ENCODE measurements at places on chromosomes 1 and 21.

GRCh38 chr21:38848187-38848609 lies 42.5 kb downstream of the ETS2 start:
- DNase-seq, result no peak

DNA sequence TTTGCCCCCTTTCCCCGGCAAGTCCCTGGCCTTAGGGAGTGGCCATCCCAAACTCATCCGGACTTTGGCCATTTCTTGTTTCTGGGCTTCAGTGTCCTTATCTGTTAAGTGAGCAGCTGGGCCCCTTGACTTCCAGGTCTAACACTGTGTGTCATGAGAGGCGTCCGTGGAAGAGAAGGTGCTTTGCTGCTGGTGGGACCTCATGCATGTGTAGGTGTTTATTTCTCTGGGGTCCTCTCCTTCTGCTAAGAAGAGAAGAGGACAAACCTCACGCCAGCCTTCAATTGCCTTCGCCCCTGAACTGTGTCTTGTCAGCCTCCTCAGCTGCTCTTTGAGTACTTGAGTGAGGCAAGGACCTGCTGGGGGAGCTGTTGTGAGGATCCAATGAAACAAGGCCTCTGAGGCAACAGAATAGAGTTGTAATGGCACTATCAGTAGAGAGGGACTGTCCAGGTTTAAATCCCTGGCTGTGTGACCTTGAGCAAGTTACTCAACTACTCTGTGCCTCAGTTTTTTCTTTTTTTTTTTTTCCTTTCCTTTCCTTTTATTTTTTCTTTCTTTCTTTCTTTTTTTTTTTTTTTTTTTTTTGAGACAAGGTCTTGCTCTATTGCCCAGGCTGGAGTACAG lies 72.5 kb downstream of the RUNX3 start:
- no peak for DNase-seq

- no peak for DNase-seq
Measured at GRCh38 chr21:28793043-28793442, 199.6 kb downstream of the LTN1 start.

DNA sequence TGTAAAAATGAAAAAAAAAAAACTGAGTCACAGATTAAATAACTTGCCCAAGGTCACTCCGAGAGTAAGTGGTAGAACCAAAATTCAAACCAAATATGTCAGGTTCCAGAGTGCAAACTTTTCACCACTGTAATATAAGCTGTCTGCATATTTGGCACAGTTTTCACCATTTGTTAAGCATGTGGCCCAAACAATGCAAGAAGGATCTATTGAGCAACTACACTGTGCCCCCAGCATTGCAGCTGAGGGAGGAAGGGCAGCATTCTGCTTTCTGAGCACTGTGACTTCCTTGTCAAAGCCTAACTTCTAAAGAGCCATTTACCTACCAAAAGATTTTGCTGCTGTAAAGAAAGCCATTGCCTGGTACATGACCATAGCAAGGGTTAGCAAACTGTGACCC lies 133.4 kb downstream of the SYT2 start:
- DNase-seq, result no peak

DNA sequence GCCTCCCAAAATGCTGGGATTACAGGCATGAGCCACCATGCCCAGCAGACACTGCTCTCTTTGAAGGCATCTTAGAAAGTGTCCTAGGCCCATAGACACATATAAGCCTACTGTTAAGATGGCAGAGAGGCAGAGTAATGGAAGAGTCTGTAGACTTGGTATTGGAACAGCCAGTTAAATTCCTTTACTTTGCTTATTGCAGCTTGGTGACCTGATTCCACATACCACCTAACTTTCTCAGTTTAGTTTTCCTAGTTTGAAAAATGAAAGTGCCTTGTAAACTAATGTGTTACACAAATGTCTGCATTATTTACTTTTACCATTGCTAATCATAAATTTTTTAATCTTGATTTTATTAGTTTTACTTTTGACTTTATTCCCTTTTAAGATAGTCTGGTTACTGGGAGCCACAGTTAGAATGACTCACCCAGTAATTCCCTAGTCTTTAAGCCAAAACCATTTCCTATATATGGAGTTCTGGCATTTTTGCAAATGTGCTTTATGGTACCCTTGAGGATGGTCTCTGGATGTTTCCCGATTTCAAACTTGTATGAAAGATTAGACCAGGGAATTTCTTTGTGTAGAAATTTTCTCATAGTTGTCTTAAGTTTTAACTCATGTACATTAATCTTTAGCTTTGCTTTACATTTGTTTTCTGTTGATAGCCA lies 6.4 kb downstream of the SMAP2 start:
- DNase-seq, result no peak

- DNase-seq, result no peak
Measured at GRCh38 chr1:147245586-147246021, 3.1 kb downstream of the CHD1L start.

- no peak for DNase-seq
Measured at GRCh38 chr1:38129473-38129872, 82.9 kb upstream of the POU3F1 start.

DNA sequence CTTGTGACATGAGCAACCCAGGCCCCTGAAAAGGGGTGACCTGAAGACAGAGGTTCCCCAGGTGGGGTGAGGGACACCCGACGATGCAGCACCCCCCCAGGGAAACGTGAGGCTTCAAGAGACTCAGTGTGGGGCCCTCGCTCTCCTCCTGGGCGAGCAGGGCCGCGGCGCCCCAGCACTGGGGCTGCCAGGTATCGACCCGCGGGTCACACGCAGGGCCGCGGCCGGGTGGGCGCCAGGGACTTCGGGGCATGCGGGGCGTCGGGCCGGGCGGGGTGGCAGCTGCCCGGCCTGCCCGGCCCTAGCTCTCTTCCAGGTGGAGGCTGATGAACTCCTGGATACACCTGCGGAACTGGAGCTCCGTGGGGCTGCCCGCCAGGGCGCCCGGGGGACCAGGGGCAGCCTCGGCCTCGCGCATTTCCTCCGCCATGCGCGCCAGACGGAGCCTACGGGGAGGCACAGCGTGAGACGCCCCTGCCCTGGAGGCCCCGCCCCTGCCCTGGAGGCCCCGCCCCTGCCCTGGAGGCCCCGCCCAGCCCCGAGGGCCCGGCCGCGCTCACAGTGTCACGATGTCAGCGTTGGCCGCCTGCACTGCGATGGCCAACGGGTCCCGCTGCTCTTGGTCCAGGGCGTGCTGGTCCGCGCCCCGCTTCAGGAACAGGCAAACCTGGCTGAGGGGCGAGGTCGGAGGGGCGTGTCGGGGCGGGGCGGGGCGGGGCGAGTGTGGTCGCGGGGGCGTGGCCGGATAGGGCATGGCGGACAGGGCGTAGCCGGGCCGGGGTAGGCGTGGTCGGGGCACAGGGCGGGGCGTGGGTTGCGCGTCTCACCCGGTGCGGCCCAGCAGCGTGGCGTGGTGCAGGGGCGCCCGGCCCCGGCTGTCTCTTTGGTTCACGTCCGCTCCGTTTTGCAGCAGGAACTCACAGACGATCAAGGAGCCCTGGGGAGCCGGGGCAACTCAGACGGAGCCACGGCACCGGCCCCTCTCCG lies 13.3 kb downstream of the SCNN1D start:
- DNase-seq, result no peak

DNA sequence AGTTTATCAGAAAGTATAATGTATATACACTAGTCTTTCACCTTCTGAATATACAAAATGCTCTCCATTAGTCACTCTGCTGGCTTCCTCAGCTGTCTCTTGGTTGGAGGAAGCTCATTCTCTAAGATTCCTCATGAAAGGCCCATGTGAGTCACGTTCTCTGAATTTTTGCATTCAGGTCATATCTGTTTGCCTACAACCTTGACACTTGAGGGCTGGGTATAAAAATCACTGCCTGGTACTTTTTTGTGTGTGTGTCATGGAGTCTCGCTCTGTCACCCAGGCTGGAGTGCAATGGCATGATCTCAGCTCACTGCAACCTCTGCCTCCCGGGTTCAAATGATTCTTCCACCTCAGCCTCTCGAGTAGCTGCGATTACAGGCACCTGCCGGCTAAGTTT lies 2.8 kb upstream of the GALNT2 start:
- no peak for DNase-seq

GRCh38 chr1:1956586-1957532 lies 37.8 kb upstream of the TMEM52 start:
- no peak for DNase-seq

DNA sequence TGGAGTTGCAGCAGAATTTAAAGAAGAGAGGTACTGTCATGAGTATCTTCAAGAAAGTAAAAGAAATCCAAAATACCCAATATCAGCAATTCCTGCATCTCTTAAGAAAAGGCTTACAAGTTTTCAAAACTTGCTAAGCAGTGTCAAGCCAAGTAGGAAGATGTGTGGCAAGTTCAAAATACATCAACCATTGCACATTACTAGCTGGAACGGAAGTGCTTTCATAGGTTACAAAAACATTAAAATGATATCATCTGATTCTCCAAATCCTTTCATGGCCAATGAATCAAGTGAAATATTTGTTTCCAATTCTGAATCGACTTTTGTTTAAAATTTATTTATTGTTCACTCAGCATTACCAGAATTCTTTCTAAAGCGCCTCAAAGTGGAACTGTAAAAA lies 5.7 kb upstream of the ABCA4 start:
- DNase-seq, result no peak

DNA sequence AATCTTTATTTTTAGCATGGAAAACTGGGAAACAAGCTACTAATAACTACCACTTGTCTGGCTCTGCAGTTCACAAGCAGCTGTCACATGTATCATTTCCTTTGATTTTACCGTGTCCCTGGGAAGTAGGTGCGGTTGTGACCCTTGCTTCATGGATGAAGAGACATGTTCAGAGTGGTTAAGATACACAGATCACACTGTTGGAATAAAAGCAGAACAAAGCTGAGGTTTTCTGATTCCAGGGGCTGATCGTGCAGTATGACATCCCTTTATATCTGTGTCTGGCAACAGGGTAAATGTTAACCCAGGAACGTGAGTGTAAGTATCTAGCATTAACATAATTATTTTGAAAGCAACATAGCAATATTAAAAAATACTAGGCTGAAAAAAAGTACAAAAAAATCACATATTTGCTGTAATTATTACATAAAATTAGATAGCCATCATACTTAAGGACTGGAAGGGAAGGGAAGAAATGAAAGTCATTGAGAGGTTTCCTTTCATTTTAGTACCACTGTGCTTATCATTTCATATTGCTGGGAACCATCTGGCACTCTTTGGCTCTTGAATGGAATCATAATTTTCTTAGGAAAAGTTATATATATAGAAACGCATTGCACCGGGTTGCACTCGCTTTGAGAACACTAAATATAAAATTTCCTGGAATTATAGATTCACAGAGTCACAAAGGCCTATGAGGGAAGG lies 62.8 kb upstream of the PAXBP1 start:
- no peak for DNase-seq

DNA sequence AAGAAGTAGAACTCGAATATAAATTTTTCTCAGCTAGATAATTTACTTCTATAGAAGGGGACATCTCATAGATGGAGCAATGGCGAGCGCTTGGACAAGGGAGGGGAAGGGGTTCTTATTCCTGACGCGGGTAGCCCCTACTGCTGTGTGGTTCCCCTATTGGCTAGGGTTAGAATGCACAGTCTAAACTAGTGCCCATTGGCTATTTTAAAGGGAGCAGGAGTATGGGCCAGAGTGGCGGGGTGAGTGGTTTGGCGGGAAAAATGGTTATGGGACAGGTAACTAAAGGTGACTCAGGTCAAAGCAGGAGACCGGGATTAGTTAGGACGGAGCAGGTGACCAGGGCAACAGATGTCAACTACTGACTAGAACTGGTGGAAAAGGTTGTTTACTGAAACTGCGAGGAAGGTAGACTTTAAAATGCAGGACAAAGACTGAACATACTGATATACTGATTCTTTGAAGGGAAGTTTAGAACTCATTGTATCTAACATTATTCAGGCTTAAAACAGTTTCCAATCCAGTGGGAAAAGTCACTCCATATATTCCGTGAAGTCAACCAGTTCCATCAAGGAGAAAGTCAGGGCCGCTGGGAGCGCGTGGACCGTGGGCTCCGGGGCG lies 940 bp upstream of the ATAD3A start:
- DNase-seq, result no peak

GRCh38 chr1:17440074-17440826 lies 773 bp upstream of the RCC2 start:
- no peak for DNase-seq

DNA sequence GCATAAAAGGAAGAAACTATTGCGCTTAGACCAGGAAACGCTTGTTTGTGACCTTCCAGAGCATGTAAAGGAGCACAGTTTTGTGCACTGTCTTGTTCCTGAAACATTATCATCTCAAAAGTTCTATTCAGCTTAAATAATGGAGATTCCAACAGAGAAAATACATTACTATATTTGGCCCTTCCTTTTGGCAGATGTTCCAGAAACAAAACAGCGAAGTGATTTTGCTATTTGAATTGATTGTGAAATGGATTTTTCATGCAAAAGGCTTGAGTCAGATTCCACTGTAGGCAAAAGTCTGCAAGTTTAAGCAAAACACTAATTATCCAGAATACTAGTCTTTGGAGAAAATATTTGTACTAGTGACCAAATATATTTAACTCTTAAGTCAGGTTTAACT lies 80.3 kb upstream of the PTBP2 start:
- DNase-seq, result no peak

All from stimulated activated CD4-positive, alpha-beta T cell treated with anti-CD3 and anti-CD28 coated beads, TNF-alpha, amount 100 ng/mL, for 4 hours (primary cell).